Activated naive CD4-positive, alpha-beta T cell treated with anti-CD3 and anti-CD28 coated beads, Interleukin-2, amount 50 U/mL, for 72 hours (primary cell): ENCODE measurements at places on chromosomes 4 and X. TPM values are rescaled to one million over a fixed set of nuclear protein-coding genes. Genes with fewer than 3 reads are reported as not detected.

Gene ATOH1
- total RNA-seq: not detected

DNA sequence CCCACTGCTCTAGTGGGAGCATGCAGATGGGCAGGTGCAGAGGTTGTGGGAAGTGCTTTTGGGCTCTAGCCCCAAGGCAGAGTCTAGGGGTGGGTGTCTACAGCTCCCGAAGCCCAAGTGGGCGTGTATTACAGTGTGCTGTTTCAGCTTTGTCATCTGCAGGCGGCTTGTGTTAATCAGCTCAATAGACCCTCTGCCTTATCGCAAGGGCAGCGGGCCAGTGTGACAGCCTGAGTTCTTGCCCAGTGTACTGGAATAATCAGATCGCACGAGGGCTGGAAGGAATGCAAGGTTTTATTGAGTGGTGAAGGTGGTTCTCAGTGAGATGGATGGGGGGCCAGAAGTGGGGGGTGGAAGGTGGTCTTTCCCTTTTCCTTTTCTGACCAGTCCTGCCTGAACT lies 529.4 kb upstream of the AMOT start:
- no peak for DNase-seq

DNA sequence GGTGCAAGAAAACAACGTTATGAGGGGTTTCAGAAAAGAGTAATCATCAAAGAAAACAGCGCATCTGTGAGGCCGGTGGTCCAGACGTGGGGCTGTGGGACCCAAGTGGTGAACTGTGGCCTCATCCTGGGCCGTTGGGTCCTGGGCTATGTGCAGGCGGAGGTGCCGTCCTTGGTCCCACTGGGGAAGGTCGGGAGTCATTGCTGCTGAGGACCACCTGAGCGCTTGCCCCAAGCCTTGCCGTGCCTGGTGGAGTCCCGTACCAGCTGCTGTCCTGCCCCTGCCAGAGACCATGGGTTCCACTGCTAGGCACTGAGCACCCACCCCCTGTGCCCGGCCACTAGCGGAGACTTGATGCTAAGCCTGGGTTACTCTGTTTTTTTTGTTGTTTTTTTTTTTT lies 25.5 kb upstream of the UVSSA start:
- no peak for DNase-seq

Gene SLC10A7
- total RNA-seq: 18.0 TPM

Gene OCIAD2
- 91.7 TPM for total RNA-seq

GRCh38 chr4:18675586-18676525 lies 654.3 kb upstream of the LCORL start:
- DNase-seq: no peak

GRCh38 chr4:784401-785331 lies 41.3 kb downstream of the CPLX1 start:
- no peak for DNase-seq
